ENCODE measurements at places on chromosomes 13 and 19.

DNA sequence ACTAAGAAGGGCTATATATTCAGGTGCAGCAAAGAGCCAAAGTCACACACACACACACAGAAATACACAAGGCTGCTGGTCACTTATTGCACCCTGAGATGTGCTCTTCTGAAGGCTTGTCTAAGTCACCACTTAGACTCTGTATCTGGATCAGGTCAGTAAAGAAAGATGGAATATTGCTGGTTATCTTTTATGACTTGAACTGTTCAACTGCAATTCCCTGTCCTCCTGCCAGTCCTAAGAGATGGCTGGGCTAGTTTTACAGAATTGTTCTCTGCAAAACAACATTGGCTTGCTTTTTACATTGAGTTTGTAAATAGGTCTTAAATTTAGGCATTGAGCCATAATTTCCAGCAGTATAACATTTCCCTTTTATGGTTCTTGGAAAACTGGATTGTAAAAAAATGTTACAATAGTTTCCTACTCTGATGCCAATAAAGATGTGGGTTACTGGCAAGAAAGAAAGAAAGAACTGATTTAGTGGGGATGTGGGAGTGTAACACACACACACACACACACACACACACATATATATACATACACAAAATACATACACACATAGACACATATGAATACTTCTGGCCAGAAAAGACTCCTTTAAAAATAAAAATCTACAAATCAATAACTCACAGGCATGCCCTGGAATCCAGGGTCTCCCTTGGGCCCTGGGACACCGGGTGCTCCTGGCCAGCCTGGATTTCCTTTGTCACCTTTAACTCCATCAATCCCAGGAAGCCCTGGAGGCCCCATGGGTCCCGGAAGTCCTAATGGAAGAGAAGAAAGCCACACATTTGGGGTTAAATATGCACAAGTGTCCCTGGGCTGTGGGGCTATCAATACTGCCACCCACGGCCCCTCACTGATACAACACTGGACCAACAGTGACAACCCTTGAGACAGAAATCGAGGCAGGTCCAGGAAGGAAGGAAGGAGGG is 137.7 kb downstream of the COL4A1 start:
- no peak for DNase-seq

- DNase-seq: no peak
These were observed 418 bp downstream of the ZNF444 start for GRCh38 chr19:56141417-56141993.

DNA sequence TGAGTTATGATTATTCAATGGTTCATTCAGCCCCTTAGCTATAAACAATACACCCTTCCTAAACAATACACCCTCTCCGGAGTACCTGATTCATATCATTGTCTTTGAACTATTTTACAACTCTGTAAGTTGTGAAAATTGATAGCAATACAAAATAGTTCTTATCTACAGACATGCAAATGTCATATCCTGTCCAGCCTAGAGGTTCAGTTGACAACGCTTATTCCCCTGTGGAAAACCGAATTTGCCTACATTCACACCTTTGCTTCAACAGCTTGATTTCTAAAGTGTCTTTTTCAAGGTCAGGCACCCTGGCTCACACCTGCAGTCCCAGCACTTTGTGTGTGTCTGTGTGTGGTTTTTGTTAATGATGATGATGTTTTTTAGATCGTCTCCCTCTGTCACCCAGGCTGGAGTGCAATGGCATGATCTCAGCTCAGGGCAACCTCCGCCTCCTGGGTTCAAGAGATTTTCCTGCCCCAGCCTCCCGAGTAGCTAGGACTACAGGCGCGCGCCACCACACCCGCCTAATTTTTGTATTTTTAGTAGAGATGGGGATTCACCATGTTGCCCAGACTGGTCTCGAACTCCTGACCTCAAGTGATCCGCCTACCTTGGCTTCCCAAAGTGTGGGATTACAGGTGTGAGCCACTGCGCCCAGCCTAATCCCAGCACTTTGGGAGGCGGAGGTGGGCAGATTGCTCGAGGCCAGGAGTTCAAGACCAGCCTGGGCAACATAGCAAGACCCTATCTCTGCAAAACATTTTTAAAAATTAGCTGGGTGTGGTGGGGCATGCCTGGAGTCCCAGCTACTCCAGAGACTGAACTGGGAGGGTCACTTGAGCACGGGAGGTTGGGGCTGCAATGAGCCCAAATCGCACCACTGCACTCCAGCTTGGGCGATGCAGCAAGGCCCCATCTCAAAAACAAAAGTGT is 9.6 kb downstream of the C19orf53 start:
- no peak for DNase-seq

DNA sequence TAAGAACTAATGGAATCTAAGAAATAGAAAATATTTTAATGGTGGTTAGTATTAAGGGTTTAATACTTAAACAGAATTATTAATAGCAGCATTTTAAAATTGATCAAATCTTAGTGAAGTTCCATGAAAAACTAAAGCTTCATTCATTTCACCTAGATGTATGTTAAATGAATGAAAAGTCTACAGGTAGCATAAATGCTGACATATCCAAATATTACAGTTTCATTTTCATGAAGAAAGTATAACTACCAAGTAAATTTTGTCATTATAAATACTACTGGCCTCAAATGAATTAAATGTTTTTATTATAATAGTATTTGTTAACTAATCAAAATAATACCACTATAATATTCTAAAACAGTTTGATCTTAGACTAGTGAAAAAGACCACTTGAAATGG is 403.3 kb downstream of the LIG4 start:
- no peak for DNase-seq

GRCh38 chr19:13005861-13006370 is 10.6 kb downstream of the NFIX start:
- DNase-seq: no peak

- no peak for DNase-seq
These were observed 1092.8 kb downstream of the PCDH9 start for GRCh38 chr13:66137384-66137783.

- no peak for DNase-seq
These were observed 42.0 kb downstream of the ZNF486 start for GRCh38 chr19:20209051-20209450.

- DNase-seq: peak; percentile 57
These were observed at the start of gene USP12 for GRCh38 chr13:27171244-27171826. TSS of gene USP12 (minus strand) at chr13:27171811. CDS start at chr13:27171639, 172 bp downstream.

DNA sequence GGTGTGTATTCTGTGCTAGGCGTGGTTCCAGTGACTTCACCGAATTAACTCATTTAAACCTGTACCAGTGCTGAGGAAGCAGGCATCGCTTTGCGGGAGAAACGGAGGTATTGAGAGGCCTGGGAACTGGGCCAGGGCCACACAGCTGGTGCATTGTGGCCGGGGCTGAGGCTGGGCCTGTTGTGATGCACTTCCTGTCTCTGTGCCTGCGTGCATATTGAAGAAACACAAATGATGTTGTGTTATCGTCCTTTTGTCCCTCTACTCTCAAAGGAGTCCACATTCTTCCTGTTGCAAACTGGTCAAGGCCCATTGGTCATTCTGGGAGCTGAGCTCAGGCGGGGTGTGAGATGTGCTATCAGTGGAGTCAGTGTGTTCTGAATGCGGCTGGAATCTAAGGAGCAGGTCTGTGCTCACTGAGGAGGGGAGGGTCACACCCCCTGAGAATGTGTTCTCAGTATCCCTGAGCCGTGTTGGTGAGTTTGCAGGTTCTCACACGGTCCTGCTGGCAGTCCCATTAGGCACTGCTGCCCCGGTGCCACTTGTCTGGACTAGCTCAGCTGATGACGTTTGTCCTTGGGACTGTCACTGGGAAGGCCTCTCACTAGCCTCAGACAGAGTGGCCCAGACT is 62.1 kb downstream of the ARHGEF7 start:
- no peak for DNase-seq

GRCh38 chr13:90415902-90416301 is 931.6 kb upstream of the MIR17HG start:
- DNase-seq: no peak

- no peak for DNase-seq
These were observed 10.4 kb downstream of the EXOSC8 start for GRCh38 chr13:37011002-37011401.

DNA sequence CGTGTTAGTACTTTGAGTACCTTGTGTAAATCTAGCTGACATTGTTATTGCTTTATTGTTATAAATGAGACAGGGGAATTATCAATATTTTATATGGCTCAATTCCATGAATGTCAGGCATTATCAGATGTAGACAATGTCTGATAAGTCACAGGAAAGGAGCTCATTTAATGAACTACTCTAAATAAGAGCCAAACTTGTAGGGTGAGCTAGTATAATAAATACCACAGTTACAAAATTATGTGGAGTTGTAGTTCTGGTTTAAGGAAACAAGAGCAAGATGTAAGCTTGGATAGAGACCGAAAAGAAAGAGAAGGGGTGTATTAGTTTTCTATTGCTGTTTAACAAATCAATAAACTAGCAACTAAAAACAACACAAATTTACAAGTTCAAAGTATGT is 891.8 kb upstream of the SLITRK1 start:
- no peak for DNase-seq

DNA sequence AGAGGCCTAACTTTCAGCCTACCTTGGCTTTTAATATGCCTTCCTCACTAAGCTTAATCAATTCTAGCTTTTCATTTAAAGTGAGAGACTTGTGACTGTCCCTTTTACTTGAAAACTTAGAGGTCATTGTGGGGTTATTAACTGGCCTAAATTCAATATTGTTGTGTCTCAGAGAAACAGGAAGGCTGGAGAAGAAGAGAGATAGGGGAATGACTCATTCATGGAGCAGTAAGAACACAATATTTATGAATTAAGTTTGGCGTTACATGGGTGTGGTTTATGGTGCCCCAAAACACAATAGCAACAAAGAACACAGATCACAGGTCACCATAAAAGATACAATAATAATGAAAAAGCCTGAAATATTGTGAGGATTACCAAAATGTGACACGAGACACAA is 612.1 kb downstream of the TBC1D4 start:
- DNase-seq: no peak

- no peak for DNase-seq
These were observed 629 bp downstream of the PEPD start for GRCh38 chr19:33520844-33521479.

- DNase-seq: no peak
These were observed 12.6 kb downstream of the ABCA7 start for GRCh38 chr19:1052349-1052975.

- no peak for DNase-seq
These were observed 383.0 kb upstream of the SLITRK1 start for GRCh38 chr13:84265257-84265764.

- no peak for DNase-seq
These were observed 139.4 kb downstream of the HS6ST3 start for GRCh38 chr13:96229356-96229755.

- no peak for DNase-seq
These were observed 1.1 kb downstream of the MAB21L1 start for GRCh38 chr13:35475212-35475959.

GRCh38 chr13:95250961-95251360 is 50.3 kb downstream of the ABCC4 start:
- no peak for DNase-seq

DNA sequence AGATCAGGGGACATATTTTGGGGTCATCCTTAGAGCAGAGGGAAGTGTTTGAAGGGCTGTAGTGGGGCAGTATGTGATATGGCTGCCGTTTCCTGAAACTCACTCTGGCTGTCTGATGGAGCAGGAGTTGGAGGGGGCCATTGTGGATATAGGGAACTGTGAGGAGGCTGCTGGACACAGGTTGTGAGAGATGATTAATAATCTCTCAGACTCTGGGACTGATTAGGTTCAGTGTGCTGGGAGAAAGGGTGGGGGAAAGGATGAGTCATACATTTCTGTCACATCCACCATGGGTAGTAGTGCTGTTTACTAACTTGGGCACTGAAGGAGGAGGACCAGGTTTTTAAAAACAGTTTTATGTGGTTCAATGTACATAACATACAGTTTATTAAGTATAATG is 4.8 kb downstream of the B3GLCT start:
- DNase-seq: no peak

GRCh38 chr13:97261254-97262005 is 39.3 kb downstream of the MBNL2 start:
- DNase-seq: no peak

DNA sequence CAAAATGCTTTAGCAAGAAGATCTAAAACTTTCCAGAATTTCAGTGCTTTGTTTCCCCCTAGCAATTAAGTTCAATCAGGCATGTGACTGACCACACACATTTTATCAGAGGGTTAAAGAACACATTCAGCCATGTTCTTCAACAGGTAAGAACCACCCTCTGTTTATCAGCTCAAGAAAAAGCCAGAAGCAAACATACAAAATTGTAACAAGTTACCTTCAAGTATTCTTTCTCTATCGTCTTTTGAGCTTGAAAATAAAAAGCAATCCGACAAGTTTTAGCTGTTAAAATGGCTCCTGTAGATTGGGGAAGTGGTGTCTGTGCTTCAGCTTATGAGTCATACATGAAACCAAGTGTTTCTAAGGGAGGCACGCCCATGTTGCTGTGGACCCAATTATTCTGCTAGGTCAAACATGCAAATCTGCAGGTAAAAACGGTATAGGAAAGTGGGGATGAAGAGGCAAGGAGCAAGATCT is at the start of gene ELF1:
Gene ELF1, minus strand, starts transcription at position 306 of the 477 bp plus-strand sequence. CDS start 37,262 bp downstream, outside the sequence.
- DNase-seq: no peak

DNA sequence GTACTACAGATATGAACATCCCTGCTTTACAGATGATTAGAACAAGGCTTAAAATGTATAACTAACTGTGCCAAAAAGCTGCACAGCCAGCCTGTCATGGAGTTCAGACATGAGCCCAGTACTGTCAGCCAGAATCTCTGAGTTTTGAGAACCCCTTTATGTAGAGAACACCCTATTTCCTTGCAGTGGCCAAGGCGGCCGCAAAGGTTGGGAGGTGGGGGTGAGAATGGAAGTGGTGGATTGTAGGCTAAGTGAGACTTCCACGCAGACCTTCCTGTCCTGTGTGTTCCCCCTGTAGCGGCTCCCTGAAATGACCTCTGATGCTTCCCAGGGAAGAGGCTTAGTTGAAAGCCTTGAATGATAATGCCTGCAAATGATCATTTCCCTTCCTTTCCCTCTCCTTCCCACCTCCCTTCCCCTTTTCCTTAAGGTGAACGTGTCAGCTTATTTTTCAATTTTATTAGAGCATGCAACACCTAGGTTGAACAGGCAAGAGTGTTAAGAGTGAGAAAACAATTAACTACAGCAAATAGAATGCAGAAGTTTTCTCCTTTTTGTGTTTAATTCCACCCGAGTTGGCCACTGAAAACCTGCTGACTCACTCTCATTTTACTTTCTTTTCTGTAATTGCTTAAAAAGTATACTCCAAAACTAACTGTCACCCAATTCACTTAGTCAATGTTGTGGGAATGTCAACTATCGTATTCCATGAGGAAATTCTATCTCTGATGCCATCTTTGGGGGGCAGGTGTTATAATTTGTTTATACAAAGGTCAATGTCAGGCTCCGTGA is 167.0 kb upstream of the EDNRB start:
- no peak for DNase-seq

GRCh38 chr19:570251-570686 is 2.1 kb upstream of the BSG start:
- no peak for DNase-seq

- DNase-seq: no peak
These were observed 15.6 kb downstream of the LSM4 start for GRCh38 chr19:18307271-18307681.

Data from liver (tissue), 10 donors.